ENCODE measurements at places on chromosomes 6 and 20.
A peak's percentile ranks its signal among the peaks of the same experiment; 100 is the strongest.

DNA sequence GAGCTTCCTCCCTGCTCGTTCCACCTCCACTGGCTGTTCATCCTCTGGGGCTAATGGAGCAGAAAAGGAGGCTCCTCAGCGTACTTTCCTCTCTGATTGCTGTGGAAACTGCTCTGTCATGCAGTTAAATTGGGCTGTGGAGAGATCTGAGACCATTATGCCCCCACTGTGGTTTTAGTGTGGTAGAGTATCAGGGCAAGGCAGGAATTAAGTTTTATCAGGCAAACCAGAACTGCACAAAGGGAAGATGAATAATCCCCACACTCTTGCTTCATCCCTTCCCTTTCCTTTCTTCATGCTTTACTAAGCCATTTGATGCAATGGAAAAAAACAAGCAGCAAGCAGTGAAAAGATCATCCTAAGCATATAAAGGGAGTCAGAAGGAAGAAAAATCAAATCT lies 11.9 kb upstream of the ME1 start:
- no peak for DNase-seq

GRCh38 chr6:85612690-85613474 lies 19.2 kb upstream of the SNX14 start:
- no peak for DNase-seq

DNA sequence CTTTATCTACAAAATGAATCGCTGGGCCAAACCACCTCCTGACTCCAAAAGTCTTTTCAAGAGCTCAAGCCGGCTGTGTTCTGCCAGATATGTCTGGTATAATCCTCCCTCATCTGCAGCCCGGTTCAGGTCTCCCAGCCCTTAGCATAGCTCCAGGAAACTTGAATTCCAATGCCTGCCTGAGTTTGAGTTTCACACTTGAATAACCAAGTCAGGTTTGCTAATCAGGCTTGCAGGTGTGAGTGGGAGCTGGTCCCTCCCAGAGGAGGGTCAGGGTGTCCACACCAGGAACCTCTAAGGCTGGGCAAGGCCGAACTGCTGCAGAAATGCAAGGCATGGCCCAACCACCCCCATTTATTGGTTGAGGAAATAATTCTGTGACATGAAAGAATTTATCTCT lies 96.6 kb downstream of the TMEM242 start:
- DNase-seq, result no peak

- DNase-seq, result peak; percentile 56
Observed at GRCh38 chr6:138692978-138693909, 80.3 kb upstream of the CCDC28A start.

DNA sequence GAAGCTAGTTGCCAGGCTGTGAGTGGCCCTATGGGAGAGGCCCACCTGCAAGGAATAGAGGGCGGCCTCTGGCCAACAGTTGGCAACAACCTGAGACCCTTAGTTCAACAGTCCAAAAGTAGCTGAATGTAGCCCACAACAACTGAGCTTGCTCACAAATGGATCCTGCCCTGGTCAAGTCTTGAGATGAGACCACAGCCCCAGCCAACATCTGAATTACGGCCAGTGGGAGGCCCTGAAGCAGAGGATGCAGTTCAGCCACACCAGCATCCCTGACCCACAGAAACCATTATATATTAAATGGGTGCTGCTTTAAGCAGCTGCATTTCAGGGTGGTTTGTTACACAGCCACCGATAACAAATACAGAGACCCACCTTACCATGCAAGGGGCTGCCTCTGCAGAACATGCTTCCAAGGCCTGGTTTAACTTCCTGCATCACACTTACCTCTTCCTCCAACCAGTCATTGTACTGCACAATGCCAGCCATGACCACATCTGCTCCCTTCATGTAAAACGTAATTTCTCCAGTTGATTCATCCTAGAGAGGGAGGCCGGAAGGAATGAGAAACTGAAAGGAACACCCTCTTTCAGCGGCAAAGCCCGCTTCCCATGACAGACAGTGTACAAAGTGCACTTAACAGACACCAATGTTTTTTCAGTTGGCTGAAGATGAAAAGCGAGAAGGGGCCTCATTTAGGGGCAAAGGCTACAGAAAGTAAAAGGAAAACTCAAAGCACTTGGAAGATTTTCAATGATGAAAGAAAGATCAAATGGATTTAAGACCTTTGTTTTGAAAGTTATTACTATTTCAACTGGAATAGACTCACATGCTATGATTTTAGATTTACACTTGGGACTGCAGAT lies 86.2 kb upstream of the NFATC2 start:
- DNase-seq, result no peak

DNA sequence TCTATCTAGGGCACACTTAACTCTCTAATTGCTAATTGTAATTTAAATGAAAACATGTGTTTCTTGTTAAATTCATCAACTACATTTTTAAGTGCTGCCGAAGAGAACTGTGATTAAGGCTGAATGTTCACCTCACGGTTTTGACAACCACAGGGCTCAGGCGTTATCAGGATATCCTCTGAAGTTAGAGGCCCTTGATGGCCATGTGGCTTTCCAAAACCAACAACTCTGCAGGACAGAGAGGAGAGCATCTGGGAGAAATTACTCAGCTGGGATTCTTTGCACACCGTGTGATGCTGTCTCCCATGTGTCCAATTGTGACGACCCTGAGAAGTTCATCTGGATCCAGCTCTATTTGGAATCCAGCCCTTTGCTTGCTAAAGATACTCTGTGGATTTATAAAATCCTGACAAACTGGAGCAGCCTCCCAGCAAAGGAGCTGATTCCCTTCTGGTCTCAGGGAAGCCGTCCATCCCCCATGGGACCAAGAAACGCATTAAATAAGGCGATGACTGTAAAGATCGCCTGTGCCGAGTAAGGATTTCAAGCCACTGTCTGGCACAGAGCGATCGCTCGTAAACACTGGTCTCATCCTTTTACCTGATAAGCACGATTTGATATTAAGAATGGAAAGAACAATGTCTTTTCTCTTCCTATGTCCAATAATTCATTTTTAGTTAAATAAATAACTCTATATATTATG lies 401.1 kb downstream of the CD83 start:
- DNase-seq, result no peak

DNA sequence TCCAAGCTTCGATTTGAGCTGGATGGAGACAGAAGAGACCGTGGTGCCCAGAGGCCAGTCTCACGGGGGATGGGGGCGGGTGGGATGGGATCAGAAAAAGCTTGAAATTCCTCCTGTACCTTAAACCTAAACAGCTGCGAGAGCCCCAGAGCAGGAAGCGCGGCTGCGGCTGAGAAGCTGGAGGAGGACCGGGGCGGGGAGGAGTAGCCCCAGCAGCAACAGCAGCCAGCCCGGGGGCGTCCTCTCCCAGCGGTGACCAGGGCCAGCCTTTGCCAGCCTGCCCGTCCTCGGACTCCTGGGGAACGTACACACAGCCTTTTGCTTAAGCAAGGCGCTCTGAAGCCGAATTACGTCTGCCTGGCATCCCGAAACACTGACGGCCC lies 17.4 kb upstream of the PRDM13 start:
- no peak for DNase-seq

DNA sequence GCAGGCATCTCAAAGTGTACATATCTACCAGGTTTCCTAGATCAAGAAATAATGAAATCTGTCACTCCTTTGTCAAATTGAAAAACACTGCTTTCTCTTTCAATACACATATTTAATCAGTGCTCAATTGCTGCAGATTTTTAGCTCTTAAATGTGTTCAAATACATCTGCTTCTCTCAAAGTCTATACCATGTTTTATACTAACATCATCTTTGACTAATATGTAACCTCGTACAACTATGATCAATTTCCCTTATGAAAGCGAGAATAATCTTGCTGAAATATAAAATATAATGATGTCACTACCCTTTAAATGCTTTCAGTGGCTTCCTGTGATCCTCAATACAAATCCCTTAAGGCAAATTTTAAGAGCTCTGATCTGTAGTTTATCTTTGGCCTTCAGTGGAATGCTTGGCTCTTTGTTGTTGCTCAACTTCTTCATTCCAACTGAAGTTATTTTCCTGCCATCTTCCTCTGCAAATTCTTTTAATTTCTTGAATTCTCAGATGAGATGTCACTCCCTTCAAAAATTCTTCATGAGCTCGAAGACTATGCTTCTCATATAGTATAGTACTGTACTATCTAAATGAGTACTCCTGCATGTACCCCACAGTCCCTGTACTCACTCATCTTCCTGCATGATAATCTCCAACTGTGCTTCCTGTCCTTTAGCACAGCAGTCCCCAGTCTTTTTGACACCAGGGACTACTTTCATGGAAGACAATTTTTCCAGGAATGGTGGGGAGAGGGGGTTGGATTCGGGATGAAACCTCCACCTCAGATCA lies 545.1 kb upstream of the GJE1 start:
- no peak for DNase-seq

DNA sequence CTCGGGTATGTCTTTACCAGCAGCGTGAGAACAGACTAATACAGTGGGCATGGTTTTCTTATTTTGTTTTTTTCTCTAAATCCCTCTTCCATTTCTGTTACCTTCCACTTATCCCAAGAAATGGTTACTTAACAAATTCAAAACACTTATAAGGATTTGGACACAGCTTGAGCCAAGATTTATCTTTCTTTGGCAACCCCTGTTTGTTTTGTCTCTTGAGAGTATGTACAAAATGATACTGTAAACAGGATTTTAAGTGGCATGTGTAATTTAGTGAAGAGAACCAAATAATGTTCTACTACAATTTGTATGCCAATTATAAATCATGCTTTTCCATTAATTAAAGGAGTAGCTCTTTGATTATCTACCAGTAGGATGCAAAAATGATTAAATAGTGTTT lies 51.4 kb downstream of the PPP1R14C start:
- DNase-seq, result no peak

DNA sequence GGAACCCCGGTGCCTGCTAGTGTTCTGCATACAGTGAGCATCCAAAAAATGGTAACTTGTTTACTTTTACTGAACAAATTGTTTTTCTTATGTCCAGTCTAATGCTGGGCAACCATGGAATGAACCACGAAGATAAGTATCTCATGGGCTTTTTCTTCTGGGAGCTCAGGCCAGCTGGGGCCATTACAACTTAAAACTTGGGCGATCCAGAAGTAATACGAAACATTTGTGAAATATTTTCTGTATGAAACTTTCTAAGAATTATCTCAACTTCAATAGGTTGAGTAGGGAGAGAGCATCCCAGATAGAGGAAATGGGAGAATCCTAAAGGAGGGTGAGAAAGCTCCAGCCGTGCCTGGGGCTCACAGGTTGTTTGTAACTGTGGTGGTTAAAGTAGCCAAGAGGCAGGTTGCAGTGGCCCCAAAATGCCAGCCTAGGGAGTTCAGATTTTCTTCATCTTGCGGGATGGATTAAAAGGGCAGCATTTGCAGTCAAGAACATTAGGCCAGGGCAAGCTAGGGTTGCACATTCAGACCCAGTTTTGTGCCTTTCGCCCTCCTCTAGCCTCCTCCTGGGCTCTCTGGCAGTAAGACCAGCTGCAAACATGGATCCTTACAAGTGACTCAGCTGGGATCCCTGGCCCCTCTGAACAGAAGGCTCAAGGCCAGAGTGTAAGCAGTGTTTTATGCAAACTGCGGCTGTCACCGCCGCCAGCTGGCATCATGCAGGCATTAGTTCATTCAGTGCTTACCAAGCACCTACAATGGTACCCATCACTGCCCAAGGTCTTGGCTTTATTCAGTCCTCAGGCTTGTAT lies 41.5 kb downstream of the ELMO2 start:
- no peak for DNase-seq

DNA sequence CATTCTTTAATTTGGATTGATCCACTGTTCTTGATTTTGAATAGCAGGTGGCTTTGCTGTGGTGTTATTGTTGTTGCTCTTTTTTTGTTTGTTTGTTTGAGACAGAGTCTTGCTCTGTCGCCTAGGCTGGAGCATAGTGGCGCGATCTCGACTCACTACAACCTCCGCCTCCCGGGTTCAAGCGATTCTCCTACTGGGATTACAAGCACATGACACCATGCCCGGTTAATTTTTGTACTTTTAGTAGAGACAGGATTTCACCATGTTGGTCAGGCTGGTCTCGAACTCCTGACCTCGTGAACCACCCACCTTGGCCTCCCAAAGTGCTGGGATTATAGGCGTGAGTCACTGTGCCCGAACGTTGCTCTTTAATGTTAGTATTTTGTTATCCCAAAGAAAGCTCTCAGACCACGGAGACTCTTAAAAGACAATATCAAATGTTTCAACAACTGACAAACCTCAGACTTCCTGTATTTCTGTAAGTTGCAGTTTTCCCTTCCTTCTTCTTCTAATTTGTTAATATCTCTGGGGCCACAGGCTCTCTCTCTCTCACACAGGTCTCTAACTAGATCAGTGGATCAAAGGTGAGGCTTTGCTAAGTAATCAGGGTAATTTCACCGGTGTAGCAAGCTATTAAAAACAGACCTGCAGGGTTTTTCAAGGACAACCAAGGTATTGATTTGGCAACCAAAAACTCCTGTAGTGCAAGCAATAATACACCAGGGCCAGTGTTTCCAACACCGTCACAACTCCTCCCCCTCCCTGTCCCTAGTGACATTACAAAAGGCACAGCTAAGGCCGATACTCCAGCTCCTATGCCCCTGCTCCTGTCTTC lies 48.8 kb upstream of the ZNF217 start:
- no peak for DNase-seq

DNA sequence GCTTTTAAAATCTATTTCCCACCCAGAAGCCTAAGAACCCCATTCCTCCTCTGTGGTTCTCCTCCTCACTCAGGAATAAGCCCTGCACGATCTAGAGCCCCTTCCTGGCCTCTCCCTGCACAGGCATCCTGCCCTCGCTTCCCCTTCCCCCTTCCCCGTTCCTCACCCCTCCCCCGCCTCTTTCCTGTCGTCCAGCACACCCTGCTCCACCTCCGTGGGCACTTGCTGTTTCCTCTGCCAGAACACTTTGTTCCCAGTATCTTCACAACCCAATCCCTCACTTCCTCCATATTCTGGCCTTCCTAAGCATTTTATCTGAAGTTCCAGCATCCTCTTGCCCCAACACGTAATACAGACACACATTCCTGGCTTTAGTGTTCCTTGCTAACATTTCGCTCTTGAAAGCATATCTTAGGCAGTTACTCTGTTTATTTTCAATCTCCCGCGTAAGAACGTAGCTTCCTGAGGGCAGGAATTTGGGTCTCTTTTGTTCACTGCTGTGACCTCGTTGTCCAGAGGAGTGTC lies 20.2 kb upstream of the SLC22A2 start:
- no peak for DNase-seq

DNA sequence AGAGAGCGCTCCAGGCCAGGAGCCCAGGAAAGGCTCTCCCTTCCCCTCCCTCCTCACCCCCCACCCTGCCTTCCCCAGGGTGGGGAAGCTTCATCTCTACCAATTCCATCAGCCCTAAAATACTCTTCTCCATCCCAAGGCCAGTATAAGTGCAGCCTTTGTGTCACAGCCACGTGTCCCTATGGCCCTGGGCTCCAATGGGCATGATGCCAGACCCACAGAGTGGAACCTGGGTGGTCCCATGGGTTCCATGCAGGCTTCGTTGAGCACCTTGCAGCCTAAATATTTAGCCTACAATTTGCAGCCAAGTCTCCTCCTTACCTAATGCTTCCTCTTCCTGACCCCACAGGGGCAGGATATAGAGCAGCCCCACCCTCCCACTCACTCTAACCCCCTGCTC lies 976 bp upstream of the MATN4 start:
- no peak for DNase-seq

GRCh38 chr6:123533862-123534648 lies 102.7 kb downstream of the TRDN start:
- no peak for DNase-seq

Measured in iPS DF 19.7 (cell line).